ENCODE measurements at places on chromosomes 3 and 15.

DNA sequence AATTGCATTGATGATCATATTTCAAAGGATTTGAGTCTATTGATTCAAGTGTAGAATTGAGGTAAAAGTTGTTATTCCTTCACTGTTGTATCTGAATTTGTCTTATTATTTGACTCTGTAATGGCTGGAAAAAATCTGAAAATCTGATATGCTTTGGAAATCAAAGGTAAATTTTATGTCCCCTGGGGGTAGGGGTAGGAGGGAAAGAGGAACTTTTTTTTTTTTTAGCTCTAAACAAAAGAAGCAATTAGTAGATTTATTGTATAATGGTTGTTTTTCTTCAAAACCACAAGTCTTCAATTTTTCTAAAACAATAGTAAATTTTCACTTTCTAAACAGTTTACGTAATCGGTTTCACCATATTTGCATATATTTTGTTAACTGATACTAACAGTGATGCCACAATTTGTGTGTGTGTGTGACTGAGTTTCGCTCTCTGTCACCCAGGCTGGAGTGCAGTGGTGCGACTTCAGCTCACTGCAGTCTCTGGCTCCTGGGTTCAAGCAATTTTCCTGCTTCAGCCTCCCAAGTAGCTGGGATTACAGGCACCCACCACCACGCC, 91.7 kb upstream of the GOLGA6L4 start:
- DNase-seq: no peak

- no peak for DNase-seq
These were observed 258.8 kb upstream of the PDZRN3 start for GRCh38 chr3:73883497-73883896.

DNA sequence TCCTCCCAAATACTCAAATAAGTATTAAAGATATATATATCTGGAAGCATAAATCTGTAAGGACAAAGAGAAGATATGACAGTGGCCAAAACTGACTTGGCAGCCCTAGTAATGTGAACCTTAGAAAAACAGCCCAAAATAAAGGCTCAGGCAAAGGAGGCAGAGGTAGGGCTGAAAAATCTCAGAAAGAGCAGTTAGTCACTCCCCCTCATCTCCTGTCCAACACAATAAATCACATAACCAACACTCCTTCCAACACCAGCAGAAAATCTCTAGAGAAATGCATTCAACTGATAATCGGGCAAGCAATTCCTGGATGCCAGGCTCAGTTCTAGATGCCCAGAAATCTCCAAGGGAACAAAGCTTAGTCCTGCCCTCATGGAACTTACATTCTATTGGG, 22.1 kb upstream of the CHRM5 start:
- DNase-seq: no peak

DNA sequence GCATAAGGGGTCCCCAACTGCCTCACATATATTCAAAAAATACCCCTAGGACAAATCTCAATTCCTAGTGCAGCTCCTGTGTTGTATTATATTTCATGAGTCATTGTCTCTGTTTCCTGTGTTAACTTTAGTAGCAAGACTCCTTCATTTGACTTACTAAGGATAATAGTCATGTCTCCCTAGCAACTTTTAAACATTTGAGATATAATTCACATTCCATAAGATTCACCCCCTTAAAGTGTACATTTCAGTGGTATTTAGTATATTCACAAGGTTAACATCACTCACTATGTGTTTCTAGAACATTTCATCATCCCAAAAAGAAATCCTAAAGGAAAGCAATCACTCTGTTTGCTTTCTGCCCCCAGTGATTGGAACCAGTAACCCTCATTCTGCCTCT, 121.3 kb upstream of the WNT7A start:
- DNase-seq: no peak

DNA sequence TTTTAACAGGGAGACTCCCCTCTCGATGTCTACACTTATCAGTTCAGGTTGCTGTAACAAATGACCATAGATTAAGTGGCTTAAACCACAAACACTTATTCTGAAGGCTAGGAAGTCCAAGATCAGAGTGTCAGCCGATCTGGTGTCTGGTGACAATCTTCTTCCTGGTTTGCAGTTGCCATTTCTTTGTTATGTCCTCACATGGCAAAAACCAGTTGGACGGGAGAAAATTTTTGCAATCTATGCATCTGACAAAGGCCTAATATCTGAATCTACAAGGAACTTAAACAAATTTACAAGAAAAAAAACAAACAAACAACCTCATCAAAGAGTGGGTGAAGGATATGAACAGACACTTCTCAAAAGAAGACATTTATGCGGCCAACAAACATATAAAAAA, 116.9 kb upstream of the FOXB1 start:
- no peak for DNase-seq

DNA sequence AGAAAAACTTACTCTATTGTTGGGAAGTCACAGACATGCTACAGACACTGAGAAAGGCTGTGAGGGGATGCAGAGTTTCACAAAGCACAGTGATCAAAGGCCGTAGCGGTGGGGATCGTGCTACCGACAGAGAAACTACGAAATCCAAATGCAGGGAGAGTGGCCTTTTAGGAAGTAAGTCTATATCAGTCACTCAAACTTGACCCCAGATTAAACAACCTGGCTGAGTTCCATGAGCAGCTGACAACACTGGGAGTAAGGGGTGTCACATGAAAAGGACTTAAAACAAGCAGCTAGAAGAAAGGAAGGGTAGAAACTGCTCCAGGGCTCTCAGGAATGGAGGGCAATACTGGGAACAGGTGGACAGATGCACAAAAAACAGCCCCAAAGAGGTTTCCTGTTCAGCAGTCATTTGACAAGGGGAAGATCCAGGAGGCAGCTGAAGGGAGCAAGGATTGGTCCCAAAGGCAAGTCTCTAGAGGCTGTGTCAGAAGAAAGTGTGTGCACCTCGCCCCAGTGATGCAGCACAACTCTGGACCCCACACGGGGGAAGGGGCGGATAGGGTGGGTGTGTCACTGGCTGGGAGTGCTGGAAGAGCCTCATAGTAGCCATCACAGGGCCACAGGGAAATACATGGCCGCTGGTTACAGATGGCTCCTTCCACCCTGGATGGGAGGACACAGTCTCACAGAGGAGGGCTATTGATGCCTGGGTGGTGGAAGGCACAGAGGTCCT, 20.3 kb upstream of the HDAC11 start:
- no peak for DNase-seq

Data from GM13977 (cell line).